Tibial nerve (tissue), 4 donors: ENCODE measurements at places on chromosomes 11 and 22. TPM values are rescaled to one million over a fixed set of nuclear protein-coding genes. Genes with fewer than 3 reads are reported as not detected.

The OLFML1 gene
- 8.4 TPM for total RNA-seq

DNA sequence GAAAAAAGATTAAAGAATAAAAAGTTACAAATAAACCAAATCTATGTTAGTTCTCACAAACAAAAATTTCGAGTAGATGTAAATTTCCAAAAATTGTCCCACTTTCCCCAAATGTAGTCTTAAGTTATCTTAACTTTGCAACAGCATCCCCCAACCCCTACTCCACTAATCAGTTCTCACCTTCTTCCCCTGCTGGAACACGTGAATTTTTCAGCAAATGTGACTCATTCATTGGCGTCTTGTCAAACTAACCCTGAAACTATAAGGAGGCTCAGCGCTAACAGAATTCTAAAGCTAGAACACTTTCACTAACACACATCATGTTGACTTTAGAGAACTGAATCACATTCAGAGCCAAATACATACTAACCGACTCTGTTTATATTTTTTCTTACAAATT lies 46.1 kb downstream of the PHF21A start:
- no peak overlapping the region for H3K27ac ChIP-seq
- H3K4me1 ChIP-seq = peaks cover 8% of the 10 kb centered on the region
- no peak overlapping the region for H3K4me3 ChIP-seq

GRCh38 chr11:20160425-20161229 lies at the start of gene DBX1:
TSS of gene DBX1 (minus strand) at chr11:20160475. CDS start at chr11:20160324, 151 bp downstream.
- H3K27ac ChIP-seq = no peak within 1 kb of the TSS
- no peaks in the 10 kb centered on the region for H3K36me3 ChIP-seq
- H3K4me1 ChIP-seq = peaks cover 68% of the 10 kb centered on the region
- no peak for DNase-seq
- peaks cover 100% of the 10 kb centered on the region for H3K27me3 ChIP-seq
- no peak within 1 kb of the TSS for H3K4me3 ChIP-seq

DNA sequence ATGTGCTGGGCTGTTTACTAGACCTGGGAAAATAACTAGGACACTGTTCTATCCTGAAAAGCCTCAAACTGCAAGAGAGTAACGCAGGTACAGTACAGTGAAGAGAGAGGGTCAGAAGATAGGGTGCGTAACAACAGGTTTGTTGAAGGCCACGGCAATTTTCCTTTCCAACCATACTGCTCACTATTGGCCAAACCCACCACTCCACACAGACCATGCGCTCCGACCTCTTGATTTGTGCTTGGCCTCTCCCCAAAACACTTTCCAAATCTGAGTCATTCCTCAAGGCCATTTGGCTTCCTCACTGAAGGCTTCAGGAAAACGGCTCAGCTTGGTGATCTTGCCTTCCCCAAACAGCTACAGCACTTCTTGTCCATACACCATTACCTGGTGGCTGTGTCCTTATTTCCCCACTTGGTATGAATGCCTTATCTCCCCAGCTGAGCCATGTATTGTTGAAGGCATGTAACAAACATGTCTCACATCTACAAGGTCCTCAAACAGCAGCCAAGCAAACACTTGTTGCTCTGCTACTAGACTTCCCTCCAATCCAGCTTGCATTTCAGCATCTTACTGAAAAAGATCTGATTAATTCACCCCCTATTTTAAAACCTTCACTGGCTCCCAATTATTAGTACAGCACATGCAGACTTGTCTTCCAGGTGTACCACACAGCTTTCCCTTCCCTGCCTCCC lies 40.9 kb downstream of the TCF20 start:
- H3K36me3 ChIP-seq = no peaks in the 10 kb centered on the region
- H3K27me3 ChIP-seq = no peaks in the 10 kb centered on the region
- no peak for DNase-seq
- H3K27ac ChIP-seq = no peak overlapping the region
- H3K4me3 ChIP-seq = no peak overlapping the region

DNA sequence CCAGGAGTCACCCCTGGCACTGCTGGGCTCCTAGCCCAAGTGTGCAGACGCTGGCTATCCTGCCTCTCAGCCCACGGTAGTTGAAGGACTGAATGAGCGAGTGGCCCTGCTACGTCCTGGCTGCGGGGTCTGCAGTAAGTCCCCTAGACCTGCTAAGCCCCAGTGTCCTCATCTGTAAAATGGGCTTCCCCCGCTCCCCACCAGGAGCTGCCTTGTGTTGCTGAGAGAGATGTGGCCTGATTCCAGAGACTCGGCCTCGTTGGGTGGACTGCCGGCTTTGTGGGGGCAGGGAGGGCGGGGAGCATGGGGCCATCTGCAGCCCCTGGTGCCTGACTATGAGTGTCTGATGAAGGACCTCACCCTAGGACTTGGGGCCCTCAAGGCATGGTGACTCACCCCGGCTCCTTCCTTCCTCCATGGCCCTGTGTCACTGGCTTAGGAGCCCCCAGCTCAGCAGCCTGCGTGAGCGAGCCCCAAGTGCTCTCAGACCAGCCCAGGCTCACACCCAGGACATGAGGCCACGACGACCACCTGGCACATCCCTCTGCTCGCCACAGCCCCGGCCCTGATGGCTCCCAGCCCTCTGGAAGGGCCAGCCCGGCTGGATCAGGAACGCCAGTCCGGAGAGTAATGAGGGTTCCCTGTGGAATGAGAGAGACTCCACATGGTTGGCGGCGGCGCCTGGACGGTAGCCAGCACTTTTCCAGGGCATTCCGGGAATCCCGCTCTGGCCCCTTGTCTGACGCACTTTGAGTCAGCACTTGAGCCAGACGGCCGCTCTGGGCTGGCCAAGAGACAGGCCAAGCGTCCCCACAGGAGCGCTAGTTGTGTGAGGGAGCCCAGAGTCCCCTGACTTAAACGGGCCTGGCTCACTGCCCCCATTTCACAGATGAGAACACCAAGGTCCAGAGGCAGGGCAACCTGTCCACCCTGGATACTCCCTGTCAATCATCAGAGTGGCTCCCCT lies 50.5 kb upstream of the SHISAL1 start:
- H3K4me3 ChIP-seq = no peak overlapping the region
- H3K4me1 ChIP-seq = no peaks in the 10 kb centered on the region
- H3K36me3 ChIP-seq = no peaks in the 10 kb centered on the region

- H3K4me3 ChIP-seq = no peak overlapping the region
- no peaks in the 10 kb centered on the region for H3K27me3 ChIP-seq
- no peaks in the 10 kb centered on the region for H3K36me3 ChIP-seq
- H3K4me1 ChIP-seq = peaks cover 5% of the 10 kb centered on the region
- no peak for DNase-seq
Observed at GRCh38 chr11:27228232-27228905, 134.6 kb downstream of the CCDC34 start.

The KRTAP5-10 gene
- total RNA-seq = not detected

- no peak for DNase-seq
- H3K4me1 ChIP-seq = no peaks in the 10 kb centered on the region
- H3K4me3 ChIP-seq = no peak overlapping the region
- no peaks in the 10 kb centered on the region for H3K27me3 ChIP-seq
- no peaks in the 10 kb centered on the region for H3K36me3 ChIP-seq
Observed at GRCh38 chr11:133669371-133670053, 137.2 kb upstream of the OPCML start.
